Activated T-cell treated with anti-CD3 and anti-CD28 coated beads, Interleukin-2, amount 50 U/mL, for 1 hour (primary cell): ENCODE measurements at places on chromosomes 7 and 10.

DNA sequence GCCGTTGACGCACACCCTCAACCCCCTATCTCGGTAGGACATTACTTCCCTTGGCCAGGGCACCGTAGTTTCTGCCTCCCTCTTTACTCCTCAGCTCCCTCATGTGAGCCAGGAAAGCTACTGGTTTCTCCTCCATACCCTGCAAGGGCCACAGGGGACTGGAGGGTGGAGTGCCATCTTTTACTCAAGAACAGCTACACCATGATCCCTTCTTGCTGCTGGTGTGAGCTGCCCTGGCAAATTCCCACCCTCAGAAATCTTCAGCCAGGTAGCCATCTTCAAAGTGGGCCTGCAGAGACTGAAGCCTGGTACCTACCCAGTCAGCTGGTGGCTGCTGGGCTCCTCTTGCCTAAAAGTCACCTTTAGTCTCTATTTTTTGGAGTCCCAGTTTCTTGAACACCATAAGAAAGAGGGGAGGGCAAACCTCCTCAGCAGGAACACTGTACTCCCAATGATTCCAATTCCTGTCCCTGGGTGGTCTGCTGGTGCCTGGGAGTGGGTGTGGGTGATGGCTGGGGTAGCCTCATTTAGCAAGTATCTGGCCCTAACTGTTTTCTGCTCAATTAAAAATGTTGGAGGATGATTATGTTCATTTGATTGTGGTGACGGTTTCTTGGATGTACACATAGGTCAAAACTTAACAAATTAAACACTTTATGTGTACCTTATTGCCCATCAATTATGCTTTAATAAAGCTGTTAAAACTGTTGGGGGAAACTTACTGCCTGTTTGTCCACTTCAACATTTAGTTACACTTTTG, 105.0 kb upstream of the NPY start:
- no peak for DNase-seq

DNA sequence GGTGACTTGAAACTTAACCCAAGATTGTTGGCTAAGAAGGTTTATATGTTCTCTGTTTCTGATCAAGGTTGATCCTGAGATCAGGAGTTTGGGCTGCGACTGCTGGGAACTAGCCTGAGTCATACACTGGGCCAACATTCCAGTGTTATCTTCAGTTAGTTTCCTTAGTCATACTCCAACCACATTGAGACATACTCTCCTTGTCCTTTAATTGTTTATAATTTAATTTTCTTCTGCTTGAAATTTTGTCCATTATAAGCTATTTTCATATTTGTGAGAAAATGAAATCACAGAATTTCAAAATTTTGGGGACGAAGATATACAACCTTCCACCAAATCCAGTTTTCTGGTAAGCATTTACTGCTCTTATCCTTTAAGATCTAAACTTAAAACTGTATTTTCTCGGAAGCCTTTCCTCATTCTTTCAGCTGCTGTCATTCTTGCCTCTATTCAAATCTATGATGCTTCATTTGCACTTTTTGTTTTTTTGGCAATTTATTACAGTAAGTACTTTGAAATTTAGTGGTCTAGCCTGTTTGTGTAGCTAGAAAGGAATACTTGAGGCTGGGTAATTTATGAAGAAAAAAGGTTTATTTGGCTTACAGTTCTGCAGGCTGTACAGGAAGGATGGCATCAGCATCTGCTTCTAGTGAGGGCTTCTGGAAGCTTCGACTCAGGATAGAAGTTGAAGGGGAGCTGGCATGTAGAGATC, 63.4 kb upstream of the POT1 start:
- DNase-seq: no peak

- no peak for DNase-seq
Measured at GRCh38 chr7:155423337-155424285, 34.3 kb upstream of the EN2 start.

- no peak for DNase-seq
Measured at GRCh38 chr10:129332476-129332875, 134.6 kb upstream of the MGMT start.

DNA sequence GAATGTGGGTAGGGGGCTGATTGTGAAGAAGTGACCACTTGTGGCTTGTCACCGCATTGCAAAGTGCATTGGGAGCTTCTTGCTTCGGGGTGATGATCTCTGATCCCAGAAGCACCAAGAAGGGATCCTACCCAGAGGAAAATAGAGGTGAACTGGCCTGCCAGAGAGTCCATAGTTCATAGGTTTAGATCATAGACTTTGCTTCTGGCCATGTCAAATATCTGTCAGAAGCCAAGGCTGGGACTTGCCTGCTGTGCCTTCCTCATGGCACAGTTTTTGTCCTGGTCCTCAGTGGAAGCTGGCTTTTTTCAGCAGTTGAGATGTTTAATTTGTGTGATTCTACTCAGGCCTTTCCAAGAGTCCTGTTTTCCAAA, 1.1 kb downstream of the ZSWIM8 start:
- no peak for DNase-seq

DNA sequence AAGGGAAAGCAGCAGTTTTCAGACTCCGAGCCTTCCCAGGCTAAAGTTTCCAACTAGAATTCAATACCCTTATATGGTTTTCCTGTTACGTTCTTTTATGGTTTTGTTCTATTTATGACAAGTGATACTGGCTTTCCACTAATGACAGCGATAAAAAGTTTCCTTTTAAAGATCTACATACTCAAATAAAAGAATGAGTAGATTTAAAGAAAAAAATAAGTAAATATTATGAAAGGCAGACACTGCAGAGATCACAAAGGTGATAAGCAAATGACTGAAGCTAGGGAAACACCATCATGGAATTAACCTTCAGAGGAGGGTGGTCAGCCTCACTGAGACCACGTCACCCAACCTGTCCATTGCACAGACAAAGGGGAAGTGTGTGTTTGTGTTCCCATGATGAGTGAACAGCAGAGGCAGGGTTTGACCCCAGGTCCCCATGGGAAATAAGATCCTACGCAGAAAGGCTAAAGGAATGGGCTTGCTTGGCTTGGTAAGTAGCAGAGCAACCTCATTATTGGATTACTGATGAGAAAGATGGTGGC, 4.0 kb downstream of the VSIR start:
- peak; percentile 38 for DNase-seq
